ENCODE measurements at places on chromosomes 6 and 20.

DNA sequence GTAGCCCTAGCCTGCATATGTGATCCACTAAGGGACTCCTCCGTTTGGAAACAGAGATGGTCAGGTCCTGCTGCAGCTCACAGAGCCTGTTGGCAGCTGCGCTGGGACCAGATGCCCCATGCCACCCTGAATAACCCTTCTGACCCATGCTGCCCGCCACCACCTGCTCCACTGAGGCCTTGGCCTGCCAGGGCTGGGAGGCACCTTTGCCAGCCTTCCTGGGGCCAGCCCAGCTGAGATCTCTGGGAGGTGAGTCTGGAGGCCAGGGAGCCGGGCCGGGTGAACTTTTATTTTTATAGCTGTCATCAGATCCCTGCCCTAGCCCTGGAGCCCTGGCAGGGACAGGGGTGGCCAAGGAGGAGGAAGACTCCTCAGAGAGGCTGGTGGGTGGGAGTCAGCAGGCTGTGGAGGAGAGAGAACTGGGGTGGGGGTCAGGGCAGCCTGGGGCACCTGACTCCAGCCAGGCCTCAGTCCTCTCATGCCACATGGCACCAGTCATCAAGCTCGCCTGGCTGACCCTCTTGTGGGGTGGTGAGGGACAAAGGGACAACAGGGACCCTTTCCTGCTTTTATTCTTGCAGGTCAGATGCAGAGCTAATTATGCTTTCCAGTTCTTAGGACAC, 10.0 kb downstream of the CEBPB start:
- DNase-seq = no peak

- DNase-seq = no peak
Measured at GRCh38 chr6:11767978-11768756, 10.4 kb downstream of the ADTRP start.

DNA sequence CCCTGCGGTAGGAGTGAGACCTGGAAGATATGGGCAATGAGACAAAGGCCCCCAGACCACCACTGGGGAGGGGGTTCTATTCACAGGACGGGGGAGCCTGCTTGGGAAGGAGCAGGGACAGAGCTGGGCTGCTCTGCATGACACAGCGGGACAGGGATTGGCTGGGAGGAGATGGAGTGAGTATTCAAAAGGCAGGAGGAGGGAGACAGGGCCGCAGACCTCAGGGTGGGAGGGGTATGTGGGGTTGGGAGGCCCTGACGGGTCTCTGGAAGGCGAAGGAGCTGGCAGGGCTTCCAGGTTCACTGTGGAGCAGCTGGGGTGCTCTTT, 60.8 kb upstream of the RPS6KA2 start:
- no peak for DNase-seq

DNA sequence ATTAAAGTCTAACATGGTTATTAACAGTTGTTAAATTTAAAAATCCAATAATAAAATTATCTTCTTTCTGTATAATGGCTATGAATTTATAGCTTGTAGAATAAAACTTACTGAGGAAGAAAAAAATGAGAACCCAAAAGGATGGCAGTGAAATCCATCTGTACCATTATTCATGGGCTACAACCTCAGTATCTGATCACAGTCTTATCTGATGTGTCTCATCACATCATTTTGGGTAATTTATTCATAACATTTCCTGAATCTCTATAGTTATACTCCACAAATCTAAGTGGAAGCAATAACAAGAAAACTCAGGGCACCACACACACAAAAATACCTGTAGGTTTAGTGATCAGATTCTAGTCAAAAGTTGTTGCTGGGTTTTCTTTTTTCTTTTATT, 7.3 kb downstream of the CLDN20 start:
- DNase-seq = no peak

DNA sequence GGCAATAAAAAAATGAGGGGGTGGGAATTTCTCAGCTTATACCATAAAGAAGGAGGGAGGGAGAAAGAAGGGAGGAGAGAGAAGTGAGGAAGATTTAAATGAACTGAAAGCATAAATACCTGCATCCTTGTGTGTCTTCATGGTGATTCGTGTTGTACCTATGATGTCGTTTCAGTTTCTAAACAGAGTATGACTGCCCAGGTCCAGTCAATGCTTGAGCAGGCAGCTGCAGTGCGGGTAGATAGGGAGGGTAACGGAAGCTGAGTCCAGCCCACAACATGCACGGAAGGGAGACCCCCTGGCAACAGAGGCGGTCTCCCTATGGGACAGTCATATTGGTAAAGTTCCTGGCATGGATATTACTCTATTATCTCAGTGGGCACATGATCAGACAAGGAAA, 184.5 kb downstream of the KIF16B start:
- DNase-seq = no peak

DNA sequence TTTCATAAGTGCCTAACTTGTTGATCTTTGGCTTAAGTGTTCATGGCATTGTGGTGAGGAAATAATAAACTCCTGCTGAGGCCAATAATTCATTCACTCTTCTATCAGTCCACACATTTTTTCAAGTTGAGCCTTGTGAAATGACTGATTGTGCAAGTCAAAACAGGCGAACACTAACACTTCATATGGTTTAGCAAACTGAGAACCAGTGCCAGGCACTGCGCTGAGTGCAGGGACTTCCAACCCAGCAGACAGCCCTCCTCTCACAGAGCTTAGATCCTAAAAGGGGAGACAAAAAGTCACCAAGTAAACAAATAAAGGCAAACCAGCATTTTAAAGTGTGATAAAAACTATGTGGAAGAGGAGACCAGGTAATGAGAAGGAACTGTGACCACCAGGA, 435.0 kb downstream of the PTPRT start:
- DNase-seq = no peak
